Activated CD8-positive, alpha-beta memory T cell treated with anti-CD3 and anti-CD28 coated beads for 4 hours (primary cell): ENCODE measurements at places on chromosomes 1 and 21.

DNA sequence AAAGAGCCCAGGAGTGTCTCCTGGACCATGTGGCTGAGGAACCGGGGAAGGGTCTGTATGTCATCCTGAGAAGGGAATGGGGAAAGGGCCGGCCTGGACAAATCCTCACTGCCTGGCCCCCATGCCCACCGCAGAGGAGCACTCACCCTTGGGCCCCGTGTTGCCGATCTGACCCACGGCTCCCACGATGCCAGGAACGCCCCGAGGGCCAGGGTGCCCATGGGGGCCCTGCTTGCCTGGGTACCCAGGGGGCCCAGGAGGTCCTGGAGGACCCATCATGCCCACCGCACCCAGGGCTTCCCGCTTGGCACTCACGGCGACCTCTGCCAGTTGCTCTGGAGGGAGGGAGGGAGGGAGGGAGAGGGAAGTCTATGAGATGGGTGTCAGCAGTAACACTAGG, 14.6 kb downstream of the COL9A2 start:
- DNase-seq, result no peak

GRCh38 chr1:216173376-216173995, 249.8 kb downstream of the USH2A start:
- no peak for DNase-seq

GRCh38 chr1:160402001-160402795, 1.8 kb downstream of the VANGL2 start:
- no peak for DNase-seq

- no peak for DNase-seq
These were observed 212.8 kb downstream of the FOXD2 start for GRCh38 chr1:47650611-47651010.

DNA sequence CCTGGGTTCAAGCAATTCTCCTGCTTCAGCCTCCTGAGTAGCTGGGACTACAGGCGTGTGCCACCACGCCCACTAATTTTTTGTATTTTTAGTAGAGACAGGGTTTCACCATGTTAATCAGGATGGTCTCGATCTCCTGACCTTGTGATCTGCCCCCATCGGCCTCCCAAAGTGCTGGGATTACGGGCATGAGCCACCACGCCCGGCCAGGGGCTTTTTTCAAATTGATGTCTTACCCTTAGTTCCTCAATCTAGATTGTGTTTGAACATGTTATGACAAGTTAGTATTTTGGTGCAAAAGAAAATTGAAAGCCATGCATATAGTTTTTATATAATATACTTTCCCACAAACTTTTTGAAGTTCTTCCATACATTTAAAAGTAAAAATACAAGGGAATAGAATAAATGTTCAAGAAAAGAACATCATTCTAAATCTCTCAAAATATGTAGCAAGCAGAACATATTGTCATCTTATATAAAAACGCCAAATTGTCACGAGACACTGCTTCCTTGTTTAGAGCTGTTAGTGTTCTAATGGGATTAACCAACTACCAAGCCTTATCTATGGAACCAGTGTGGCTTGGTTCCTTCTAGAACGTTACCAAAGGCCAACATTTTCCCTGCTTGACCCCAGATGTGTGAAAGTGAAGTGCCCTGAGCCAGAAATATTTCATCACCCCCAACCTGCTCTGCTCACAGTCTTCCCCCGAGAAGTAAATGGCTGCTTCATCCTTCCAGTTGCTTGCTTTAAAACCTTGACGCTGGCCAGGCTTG, 9.5 kb upstream of the PLEKHM2 start:
- no peak for DNase-seq

- no peak for DNase-seq
These were observed 139.4 kb upstream of the KIAA1614 start for GRCh38 chr1:180773210-180773865.
